Endothelial cell of umbilical vein (primary cell): ENCODE measurements at places on chromosomes 11 and 22. TPM values are rescaled to one million over a fixed set of nuclear protein-coding genes. Genes with fewer than 3 reads are reported as not detected.

Gene PKP3
- total RNA-seq = 0.27 and 0.30 TPM in 2 replicates

Gene USP2
- total RNA-seq = 1.1 and 1.2 TPM in 2 replicates

Gene TRIM48
- total RNA-seq = not detected in 2 replicates

Gene GGT1
- total RNA-seq = 1.5 and 1.8 TPM in 2 replicates

Gene PKDREJ
- not detected in 2 replicates for total RNA-seq

Gene SPON1
- total RNA-seq = 0.31 TPM in 1 of 2 replicates, not detected in the other

Gene DCHS1
- total RNA-seq = 73.0 and 73.1 TPM in 2 replicates

Gene ANO5
- total RNA-seq = 0.46 and 1.3 TPM in 2 replicates

Gene GPHA2
- not detected in 2 replicates for total RNA-seq

Gene C22orf15
- total RNA-seq = not detected in 2 replicates

Gene IFITM10
- 0.62 and 0.66 TPM in 2 replicates for total RNA-seq

Gene CNTN5
- total RNA-seq = not detected in 2 replicates

Gene CASP1
- total RNA-seq = 6.2 and 12.4 TPM in 2 replicates

Gene VSIG2
- total RNA-seq = 3.6 and 7.0 TPM in 2 replicates

Gene ZNF280B
- 3.1 TPM in 2 replicates for total RNA-seq

Gene PGA5
- total RNA-seq = not detected in 2 replicates

Gene PPP6R3
- 98.8 and 99.5 TPM in 2 replicates for total RNA-seq

Gene MYRF
- 0.82 and 1.8 TPM in 2 replicates for total RNA-seq

Gene UPK3A
- not detected in 2 replicates for total RNA-seq

Gene MS4A12
- total RNA-seq = not detected in 2 replicates

Gene PARVG
- total RNA-seq = 0.82 TPM in 1 of 2 replicates, not detected in the other

Gene HEPHL1
- not detected in 2 replicates for total RNA-seq

Gene MIF
- total RNA-seq = 674 and 730 TPM in 2 replicates

Gene CDC45
- total RNA-seq = 40.6 and 44.7 TPM in 2 replicates
